Tongue (tissue), 3 donors: ENCODE measurements at places on chromosomes 16 and 17. TPM values are rescaled to one million over a fixed set of nuclear protein-coding genes. Genes with fewer than 3 reads are reported as not detected.

The SHISA6 gene
- 4.4 TPM for total RNA-seq

The OTOA gene
- 0.10 TPM for total RNA-seq

The NAGS gene
- 0.41 TPM for total RNA-seq

The NECAB2 gene
- total RNA-seq, result not detected

The ARRB2 gene
- total RNA-seq, result 14.6 TPM

The SOX8 gene
- total RNA-seq, result 55.6 TPM

The WNT9B gene
- not detected for total RNA-seq

DNA sequence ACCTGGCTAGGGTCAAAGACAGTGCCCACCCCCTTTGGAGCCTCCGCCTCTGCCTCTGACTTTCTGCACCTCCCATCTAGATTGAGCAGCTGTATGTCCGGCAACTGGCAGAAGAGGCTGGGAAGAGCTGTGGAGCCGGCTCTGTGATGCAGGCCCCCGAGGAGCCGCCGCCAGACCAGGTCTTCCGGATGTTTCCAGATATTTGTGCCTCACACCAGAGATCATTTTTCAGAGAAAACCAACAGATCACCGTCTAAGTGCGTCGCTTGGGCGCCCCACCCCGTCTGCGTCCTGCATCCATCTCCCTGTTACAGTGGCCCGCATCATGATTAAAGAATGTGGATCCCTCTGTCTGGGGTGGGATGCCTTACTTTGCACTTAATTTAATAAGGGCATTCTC lies 22.1 kb downstream of the IRF8 start:
- no peak for DNase-seq

GRCh38 chr17:50026046-50026675 lies 29.7 kb upstream of the ITGA3 start:
- DNase-seq, result no peak

DNA sequence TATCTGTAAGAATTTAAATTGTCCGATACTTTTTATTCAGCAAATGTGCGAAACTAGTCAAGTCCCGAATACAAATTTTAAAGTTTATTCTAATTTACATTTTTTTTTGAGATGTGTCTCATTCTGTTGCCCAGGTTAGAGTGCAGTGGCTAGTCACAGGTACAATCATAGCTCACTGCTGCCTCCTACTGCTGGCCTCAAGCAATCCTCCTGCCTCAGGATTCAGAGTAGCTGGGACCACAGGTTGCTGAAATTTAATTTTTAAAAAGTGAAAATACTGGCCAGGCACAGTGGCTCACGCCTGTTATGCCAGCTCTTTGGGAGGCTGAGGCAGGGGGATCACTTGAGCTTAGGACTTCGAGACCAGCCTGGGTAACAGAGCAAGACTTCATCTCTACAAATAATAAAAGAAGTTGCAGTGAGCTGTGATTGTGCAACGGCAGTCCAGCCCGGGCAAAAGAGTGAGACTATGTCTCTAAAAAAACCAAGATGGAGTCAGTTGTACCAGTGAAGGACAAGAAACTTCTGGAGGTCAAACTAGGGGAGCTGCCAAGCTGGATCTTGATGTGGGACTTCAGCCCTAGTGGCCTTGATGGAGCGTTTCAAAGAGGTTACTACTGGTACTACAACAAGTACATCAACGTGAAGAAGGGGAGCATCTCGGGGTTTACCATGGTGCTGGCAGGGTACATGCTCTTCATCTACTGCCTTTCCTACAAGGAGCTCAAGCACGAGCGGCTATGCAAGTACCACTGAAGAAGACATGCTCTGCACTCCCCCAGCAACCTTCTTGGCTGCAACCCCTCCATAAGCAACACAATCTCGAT lies 5.6 kb downstream of the POLG2 start:
- DNase-seq, result no peak

DNA sequence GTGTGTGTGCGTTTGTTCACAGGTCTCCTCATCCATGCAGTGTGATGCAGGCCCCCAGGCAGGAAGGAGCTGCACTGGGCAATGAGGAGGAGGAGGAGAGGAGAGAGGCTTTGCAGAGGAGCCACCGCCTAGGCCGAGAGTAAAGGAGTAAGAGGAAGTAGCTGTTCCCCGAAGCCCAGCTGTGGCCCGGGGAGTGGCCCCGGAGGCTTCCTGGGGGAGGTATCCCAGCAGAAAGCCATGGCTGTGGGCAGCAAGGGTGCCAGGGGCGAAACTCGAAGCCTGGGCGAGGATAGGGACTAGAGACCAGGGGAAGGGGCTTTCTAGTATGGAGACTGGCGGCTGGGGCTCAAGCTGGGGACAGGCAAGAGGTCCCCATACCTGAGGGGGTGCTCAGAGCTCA lies 12.2 kb downstream of the C16orf95 start:
- no peak for DNase-seq

DNA sequence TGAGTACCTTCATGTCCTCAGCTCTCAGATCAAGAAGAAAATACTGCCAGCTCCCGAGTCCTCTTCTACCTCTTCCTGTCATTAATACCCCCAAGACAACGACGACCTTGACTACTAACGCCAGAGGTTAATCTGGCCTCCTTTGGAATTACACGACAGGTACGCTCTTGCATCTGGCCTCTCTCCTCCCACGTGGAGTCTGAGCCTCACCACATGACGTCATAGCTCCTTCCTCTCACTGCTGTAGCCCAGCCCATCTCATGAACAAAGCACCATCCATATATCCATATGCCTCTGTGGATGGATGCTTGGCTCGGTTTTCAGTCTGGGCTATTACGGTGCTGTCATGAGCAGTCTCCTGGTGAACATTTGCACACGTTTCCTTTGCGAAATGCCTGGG lies 110.2 kb upstream of the TNRC6C start:
- DNase-seq, result no peak

DNA sequence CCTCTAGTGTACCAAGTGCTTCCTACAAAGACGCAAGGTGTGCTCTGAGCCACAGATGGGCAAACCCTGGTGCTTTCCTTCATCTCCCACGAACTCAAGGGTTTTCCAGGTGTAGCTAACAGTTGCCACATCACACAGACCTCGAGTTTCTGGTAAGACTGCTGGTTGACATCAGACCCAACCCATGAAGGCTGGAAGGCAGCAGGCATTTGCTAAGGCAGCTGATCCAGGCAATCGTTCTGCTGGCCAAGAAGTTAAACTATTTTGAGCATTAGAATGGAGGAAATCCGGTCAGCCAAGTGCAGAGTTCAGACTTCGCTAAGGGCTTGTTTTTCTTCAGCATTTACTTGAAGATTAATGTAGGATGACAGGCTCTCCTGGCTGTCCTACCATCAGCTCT lies 11.5 kb downstream of the HAS3 start:
- DNase-seq, result no peak

- DNase-seq, result no peak
Measured at GRCh38 chr17:66948061-66948750, 16.3 kb upstream of the CACNG4 start.

GRCh38 chr17:63550817-63551639 lies 751 bp downstream of the DCAF7 start:
- DNase-seq, result peak; percentile 75

DNA sequence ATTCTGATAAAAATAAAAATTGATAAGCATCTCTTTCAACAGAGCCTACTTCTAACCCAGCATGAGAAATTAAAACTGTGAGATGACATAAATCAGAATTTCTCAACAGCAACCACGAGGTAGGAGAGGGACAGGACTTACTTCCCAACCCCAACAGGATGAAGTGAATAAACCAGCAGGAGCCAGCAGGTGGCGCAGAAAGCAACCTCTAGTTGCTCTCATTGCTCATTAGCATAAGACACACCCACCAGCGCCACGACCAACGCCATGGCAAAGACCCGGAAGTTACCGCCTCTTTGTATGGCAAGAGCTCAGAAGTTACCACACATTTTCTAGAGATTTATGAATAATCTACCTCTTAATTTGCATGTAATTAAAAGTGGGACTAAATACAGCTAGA lies 189.4 kb upstream of the CDH8 start:
- DNase-seq, result peak; percentile 58

DNA sequence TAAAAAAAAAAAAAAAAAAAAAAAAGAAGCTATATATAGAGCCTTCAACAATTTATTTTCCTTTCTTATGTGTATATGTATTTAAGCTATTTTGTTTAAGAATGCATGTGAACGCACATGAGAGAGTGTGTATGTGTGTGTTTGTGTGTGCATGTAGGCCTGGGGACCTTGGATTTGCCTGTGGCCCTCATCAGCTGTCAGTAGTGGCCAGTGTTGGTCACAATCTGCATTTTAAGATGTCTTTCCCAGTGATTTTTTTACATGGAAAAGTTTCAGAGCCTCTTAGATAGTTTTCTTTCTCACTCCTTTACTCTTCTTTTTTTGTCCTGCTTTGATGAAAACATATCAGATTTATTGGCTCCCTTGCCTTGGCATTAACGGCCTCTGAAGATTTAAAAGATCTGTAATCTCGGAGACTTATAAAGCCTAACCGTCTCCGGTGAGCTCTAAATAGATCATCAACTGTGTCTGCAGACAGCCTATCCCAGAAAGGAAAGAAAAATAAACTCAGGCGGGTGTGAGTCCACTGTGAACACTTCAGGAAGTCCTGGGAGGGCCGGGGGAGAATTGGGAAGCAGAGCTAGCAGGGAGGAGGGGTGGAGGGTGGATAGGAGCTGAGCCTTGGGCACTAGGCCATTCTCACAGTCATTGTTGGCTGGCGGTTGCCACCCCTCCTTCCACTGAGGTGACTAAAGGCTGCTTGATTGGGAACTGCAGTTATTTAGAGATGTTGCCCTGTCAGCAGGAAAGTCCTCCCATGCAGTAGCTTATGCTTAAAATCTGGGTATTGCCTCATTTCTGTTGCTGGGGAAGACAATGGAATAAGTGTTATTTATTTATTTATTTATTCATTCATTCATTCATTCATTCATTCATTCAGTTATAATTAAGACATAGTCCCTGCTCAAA lies 86.8 kb downstream of the WWP2 start:
- peak; percentile 76 for DNase-seq

DNA sequence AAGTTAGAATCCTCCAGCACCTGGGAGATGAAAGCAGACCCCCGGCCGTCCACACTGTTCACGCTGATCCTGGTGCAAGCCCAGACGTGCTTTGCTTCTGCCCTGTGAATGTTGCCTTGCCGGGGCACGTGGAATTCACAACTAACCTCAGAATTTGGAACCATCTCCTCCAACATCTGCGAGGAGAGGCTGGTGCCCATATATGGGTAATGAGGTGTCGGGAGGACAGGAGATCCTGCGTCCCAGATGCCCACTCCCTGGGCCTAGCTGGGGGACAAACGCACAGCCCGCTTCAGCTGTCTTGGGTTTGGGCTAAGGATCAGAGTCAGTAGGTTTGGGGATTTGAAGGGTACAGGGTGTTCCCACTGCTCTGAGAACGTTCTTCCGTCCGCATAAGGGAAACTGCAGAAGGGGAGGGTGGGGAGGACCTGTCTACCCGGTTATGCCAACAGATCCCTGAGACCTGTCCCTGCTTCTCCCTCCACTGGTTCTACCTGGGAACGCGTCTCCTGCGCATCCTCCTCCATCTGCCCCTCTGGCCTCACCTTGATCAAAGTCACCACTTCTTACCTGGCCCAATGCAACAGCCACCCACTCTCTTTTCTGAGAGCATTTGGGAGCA lies 14.1 kb downstream of the PPL start:
- peak; percentile 36 for DNase-seq

DNA sequence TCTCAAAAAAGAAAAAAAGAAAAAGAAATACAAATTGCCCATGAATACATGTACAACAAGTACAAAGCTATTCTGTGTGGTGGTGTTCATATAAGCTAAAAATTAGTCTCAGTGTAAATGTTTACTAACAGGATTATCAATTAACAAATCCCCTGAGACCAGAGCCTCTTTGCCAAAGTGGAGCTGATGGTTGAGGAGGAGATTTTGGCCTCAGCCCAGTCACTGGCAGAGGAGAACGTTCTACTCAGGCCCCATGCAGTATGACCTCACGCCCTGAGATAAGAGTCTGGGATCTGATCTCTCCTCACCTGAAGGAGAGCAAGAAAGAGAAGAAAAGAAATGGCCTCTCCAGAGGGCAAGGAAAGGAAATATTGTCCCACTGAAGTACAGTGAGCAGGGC lies 35.5 kb upstream of the NOL11 start:
- DNase-seq, result no peak

DNA sequence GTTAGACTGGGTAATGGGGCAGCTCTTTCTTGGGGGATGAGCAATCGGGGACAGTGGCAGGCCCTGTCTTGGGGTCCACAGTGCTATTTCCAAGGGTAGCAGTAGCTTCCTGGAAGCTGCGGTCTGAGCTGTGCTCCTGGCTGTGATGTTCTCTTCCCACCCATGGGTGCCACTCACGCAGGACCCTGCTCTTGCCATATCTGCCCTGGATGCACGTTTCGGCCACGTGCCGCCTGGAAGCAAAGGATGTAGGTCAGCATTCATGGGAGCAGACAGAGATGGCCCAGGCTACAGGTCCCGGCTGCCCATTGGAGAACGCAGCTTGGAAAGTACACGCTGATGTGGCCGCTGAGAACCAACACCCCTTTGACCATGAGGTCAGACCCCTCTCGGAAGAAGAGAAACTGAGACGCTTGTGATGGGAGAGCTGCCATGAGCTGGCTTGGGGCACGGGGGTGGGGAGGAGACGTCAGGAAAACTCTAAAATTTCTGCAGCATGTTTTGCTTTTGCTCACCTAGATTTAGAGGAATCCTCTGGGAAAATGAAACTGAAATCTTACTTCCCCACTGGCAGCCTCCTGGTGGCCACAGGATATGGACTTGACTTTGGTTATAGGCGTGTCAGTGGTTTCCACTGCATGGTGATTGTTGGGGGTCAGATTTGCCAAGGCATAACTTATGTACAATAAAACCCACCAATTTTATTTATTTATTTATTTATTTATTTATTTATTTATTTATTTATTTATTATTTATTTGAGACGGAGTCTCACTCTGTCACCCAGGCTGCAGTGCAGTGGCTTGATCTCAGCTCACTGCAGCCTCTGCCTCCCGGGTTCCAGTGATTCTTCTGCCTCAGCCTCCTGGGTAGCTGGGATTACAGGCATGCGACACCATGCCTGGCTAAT lies 36.2 kb upstream of the IRF8 start:
- DNase-seq, result no peak

DNA sequence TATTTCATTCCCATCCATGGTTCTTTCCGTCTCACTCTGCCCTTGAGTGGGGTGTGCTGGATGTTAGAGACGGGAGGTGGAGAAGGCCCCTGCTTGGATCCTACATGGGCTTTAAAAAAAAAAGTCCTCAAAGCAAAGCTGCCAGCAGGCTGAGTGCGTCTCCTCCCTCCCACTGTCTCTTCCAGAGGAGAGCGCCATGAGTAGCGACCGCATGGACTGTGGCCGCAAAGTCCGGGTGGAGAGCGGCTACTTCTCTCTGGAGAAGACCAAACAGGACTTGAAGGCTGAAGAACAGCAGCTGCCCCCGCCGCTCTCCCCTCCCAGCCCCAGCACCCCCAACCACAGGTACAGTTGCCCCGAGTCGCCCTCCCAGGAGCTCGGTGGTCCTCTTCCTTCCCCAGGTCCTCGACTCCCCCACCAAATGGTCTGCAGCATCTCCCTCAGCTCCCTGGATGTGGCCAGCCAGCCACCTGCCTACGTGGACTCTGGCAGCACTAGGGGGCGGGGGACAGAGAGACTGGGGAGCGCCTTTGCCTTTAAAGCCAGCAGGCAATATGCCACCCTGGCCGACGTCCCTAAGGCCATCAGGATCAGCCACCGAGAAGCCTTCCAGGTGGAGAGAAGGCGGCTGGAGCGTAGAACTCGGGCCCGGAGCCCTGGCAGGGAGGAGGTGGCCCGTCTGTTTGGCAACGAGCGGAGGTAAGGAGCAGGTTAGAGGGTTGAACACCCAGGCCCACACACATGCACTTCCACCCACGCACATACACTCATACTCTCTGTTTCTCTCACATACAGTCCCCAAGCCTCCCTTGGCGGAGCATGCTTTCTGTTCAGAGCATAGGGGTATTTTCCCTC lies 68.2 kb downstream of the PLD6 start:
- DNase-seq, result no peak
